ENCODE measurements at places on chromosomes 2 and 18.
A peak's percentile ranks its signal among the peaks of the same experiment; 100 is the strongest.

GRCh38 chr18:6851480-6851879 is 122.0 kb downstream of the ARHGAP28 start:
- H3K36me3 ChIP-seq, result no peaks in the 10 kb centered on the region
- no peak for DNase-seq
- H3K4me3 ChIP-seq, result no peak overlapping the region
- H3K27me3 ChIP-seq, result no peaks in the 10 kb centered on the region
- H3K27ac ChIP-seq, result no peak overlapping the region
- H3K4me1 ChIP-seq, result no peaks in the 10 kb centered on the region

GRCh38 chr2:189444322-189444721 is 3.0 kb downstream of the WDR75 start:
- DNase-seq, result no peak
- H3K27ac ChIP-seq, result no peak overlapping the region
- H3K4me1 ChIP-seq, result peaks cover 15% of the 10 kb centered on the region
- H3K36me3 ChIP-seq, result peaks cover 8% of the 10 kb centered on the region

- no peak overlapping the region for H3K4me3 ChIP-seq
- peaks cover 21% of the 10 kb centered on the region for H3K4me1 ChIP-seq
- no peaks in the 10 kb centered on the region for H3K27me3 ChIP-seq
These were observed 195.0 kb upstream of the MMADHC start for GRCh38 chr2:149782572-149782971.

DNA sequence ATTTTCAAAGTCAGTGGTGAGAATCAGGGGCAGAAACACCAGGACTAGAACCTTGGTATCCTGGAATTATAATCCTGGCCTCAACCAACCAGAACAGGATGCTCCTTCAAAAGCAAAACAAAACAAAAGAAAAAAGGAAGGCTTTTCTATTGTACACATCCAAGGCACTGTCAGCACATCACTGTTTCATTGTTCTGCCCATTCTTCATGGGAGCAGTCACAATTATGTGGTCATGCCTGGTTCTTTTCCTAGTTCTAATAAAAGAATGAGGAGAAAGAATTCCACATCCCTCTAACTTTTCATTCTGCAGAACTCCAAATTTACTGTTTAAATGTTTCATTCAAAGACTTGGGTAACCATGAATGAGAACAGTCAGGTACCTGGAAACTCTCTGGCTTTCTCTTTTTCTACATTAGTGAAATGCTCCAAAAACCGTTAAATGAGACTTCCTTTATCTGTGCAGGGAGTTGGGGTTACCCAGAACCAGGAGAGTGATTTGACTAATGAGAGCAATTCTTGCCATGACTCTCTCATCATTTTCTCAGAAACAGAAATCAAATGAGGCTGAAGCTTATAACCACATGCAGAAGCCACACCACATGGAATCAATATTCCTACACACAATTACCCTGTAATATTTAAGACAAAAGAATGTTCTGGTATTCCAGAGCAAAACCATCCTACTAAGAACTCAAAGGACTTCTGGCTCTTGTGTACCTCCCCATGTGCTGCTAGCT is 110.9 kb upstream of the CCDC150 start:
- no peak overlapping the region for H3K4me3 ChIP-seq
- no peaks in the 10 kb centered on the region for H3K36me3 ChIP-seq
- H3K4me1 ChIP-seq, result no peaks in the 10 kb centered on the region

DNA sequence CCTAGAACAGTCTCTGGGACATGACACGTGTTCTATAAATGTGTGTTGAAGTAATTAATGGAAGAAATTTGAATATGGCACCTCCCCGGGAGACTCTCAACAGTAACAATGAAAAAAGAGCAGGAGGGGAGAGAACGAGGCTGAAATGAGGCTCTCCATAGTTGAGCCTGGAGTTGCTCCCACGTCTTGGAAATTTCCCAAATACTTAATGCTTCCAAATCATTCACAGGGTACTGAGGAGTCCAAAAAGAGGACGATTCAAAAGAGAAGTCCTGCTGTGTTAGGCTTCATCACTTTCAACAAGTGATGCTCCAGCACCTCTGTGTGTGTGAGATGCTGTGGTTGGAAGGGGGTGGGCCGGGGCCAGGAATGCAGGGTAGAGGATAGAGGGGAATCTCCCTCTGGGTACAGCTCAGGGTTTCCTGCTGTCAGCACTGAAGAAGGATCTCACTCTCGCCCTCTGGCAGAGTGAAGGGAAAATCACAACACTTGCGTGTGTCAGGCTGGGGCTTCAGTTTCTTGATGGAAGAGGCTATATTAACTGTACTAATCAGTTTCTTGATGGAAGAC is 18.1 kb upstream of the ZNF407 start:
- H3K4me1 ChIP-seq, result peaks cover 1% of the 10 kb centered on the region
- H3K4me3 ChIP-seq, result no peak overlapping the region
- H3K36me3 ChIP-seq, result no peaks in the 10 kb centered on the region
- H3K27me3 ChIP-seq, result peaks cover 26% of the 10 kb centered on the region

DNA sequence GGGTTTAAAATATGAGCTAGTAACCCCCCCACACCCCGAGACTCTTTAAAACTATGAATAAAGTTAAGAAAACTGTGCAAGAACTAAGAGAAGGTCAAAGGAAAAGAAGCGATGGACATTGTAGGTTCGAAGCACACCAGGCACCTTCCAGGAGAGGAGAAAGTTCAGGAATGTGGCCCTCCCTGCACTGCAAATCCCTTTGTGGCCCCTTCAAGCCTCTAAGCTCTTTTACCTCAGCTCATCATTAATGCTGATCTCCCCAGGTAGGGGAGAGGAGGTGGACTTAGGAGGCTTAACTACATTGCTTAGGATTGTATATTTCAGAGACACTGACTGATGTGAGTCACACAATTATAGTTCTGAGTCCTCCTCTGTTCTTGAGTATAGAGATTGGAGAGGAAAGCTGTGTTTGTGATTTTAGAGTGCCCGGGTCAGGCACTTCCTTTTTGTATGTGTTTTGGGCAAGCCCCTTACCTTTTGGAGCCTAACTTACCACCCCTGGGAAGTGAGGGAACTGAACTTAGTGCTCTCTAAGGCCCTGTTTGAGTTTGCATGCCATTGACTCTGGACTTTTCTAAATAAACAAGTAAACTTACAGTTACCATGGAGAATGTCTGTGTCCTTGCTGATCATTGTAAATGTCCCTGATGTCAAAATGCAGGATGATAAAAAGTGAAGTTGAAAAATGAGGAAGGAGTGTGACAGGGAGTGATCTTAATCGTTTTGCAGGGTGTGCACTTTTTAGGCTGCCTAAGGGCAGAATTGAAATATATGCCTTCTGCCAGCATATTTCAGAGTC is 140.8 kb upstream of the ZEB2 start:
- H3K27ac ChIP-seq, result peak overlapping the region; percentile 71
- no peaks in the 10 kb centered on the region for H3K36me3 ChIP-seq
- peaks cover 2% of the 10 kb centered on the region for H3K27me3 ChIP-seq
- H3K4me3 ChIP-seq, result no peak overlapping the region
